ENCODE measurements at places on chromosomes 7 and 10.

GRCh38 chr10:131838966-131839742 lies 61.7 kb upstream of the PPP2R2D start:
- no peak for DNase-seq

GRCh38 chr10:76902949-76903348 lies 734.7 kb downstream of the KCNMA1 start:
- DNase-seq = no peak

GRCh38 chr10:104579136-104579535 lies 62.0 kb upstream of the SORCS3 start:
- no peak for DNase-seq

DNA sequence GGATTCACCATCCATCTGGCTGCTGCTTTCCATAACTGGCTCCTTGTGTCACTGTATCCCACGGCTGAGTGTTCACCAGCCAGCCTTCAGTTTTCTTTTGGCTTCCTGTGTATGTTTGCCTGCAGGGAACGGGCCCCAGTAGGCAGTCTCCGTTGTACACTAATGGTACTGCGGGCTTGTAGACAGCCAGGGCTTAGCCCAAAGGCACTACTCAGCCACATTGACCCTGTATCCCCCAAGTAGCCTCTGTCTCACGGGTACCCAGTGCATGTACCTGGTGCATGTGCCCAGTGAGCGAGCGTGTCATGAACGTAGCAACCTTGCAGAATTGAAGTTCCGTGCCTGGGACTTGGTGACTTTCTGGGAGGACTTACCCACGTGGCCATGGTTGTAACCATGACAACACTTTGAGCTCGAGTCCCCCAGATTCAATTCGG lies 6.1 kb downstream of the PFKFB3 start:
- DNase-seq = no peak

- DNase-seq = no peak
These were observed 348.6 kb downstream of the AUTS2 start for GRCh38 chr7:69946901-69947300.

- DNase-seq = peak; percentile 8
These were observed 11.3 kb downstream of the PI4K2A start for GRCh38 chr10:97651773-97652172.

GRCh38 chr7:106219170-106219569 lies 65.6 kb downstream of the NAMPT start:
- DNase-seq = no peak

DNA sequence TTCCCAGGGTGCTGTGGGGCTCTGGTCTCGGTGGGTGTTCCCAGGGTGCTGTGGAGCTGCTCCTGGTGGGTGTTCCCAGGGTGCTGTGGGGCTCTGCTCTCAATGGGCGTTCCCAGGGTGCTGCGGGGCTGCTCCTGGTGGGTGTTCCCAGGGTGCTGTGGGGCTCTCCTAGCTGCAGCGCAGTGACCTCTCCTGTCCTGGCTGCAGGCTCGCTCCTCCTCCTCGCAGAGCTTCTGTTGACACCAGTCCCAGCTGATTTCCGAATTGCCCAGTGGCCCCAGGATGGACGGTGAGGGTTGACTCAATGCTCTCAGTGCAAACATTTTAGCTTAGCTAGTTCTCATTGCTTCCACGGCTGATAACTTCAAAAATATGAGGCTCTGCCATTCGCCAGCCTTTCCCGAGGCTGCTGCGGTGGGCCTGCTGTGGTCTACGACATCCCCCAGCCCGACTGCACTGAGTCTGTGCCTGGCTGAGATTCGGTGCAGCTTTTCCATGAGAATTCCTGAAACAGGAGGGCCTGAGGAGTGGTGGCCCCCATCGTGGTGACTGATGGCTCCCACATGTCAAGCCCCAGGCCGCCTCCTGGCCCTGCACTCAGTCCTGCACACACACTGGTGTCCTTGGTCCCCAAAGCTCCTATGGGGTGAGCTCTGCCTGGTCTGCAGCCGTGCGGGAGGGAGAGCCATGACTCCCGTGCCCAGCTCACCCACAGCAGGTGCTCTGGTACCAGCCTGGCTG lies 58.3 kb upstream of the NKX6-2 start:
- DNase-seq = no peak

- DNase-seq = no peak
These were observed 1.6 kb downstream of the DENND11 start for GRCh38 chr7:141700296-141700847.

DNA sequence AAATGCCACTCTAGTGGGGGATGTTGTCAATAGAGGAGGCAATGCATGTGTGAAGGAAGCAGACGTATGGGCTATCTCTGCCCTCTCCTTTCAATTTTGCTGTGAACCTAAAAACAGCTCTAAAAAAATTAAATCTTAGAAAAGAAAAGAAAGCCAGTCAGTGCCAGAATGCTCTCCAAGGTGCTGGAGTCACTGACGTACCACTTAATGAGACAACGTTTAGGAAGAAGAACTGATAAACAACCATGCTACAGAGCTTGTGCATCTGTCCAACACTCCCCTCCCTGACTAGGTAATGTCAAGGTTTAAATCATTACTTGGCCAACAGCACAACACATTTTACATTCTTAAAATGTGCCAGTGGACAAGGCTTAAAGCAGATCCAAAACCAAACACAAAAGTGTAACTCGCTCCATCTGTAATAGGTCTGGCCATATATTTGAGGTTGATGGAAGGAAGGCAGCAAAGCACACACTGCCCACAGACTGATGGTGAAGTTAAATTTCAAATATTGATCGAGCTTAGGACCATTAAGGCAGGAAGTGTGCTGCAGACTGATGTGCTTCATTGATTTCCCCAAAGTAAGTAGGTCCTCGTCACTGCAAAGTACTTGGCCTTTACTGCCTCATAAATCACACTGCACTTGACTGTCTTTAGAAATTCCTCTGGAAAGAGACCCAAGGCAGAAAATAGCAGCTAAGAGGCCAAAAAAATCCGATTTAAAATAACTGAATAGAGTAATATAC lies 15.5 kb downstream of the ARMH3 start:
- no peak for DNase-seq

DNA sequence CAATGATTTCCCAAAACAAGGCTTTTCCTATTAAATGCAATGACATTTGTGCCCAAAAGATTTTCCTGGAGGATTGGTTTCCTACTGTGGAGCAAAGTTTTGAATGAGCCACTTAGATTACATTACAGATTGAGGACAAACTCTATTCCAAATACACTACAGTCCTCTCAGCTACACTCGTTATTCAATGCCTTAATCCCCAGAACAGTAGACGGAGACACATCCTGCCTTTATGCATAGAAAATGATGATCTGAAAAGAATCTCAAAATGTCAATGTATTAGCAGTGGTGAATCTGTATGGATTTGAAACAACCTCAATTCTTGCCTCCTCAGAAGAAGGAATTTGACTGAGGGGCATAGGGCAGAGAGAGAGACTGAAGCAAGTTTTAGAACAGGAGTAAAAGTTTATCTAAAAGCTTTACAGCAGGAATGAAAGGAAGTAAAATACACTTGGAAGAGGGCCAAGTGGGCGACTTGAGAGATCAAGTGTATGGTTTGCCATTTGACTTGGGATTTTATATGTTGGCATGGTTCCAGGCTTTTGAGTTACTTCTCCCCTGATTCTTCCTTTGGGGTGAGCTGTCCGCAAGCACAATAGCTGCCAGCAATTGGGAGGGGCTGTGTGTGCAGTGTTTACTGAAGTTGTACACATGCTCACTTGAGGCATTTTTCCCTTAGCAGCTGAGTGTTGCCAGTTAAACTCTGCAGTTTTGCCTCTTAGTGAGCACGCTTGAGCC lies 891.9 kb upstream of the MBL2 start:
- no peak for DNase-seq

- DNase-seq = peak; percentile 76
These were observed 24.0 kb downstream of the COL26A1 start for GRCh38 chr7:101386558-101387231.

- no peak for DNase-seq
These were observed 573.6 kb downstream of the DNAJB6 start for GRCh38 chr7:157910446-157910845.

DNA sequence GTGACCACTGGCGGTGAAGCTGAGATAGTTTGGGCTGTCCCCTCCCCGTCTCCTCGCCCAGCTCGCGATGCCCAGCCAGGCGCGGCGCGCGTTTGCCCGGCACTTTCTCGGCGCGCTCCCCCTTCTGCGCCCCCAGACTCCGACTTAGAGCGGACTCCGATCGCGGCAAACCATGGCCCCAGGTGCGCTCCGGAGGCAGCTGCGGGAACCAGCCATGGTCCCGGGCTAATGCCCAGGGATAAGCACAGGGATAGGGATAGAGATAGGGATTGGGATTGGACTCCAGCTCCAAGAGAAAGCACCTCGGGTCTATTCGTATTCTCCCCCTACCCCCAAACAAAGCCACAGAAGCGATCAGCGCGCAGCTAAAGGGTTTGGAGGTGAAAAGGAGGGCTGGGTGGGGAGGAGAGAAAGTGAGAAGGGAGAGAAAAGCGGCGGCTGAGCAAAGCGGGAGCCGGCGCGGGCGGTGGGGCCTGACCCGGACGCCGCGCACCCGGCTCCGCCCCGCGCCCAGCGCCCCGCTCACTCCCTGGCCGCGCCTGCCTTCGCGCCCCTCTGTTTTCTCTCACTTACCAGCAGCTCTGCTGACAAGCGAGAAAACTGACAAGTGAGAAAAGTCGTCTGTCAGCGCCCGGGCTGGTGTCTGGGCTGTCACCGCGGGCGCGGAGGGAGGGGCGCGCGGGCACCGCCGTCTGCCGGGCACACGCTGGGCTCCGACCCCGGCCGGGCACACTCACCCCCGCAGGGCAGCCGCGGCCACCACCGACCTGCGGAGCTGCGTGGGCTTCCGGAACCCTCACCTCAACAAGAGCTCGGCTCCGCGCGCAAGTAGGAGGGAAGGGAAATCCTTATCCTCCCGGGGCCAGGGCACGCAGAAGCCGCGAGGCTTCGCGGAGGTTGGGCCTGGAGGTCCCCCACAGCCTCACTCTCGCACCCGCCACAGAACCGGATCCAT lies at the start of gene PDE1C:
PDE1C (minus strand) TSS at position 2 of the 955 bp plus-strand sequence.
- DNase-seq = no peak

DNA sequence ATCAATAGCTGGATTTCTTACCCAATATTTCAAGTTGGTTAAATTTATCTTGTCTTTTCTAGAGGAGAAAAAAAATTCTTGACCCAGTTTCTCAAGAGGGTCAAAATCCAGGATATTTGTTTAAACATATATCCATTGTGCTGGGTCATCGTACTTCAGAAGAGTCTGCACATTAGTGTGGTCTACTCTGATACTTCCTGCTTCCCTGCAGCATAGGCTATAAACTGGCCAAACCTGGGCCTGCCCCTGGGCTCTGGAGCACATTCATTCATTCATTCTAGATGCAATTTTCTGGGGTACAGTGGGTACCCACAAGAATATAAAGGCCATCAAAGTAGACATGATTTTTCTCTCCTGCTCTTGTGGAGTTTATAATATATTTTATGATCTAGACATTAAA lies 142.1 kb upstream of the WNT16 start:
- DNase-seq = no peak

DNA sequence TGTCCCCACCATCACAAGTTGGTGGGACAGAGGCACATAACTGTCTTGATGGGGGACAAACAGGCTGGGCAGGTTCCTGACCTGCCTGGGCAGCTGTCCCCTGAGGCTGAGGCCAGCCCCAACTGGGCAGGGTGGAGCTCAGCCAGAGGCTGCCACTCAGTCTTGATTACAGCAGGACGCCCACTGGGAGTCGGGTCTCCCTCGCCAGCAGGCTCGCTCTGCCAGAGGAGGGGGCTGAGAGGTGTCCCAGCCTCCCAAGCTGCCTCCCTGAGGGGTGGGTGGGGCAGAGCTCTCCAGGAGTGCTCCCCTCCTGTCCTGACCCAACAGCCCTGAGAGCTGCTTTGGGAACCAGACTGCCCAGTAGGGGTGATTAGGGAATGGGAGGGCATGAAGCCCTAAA lies 1.8 kb upstream of the CAMK2G start:
- no peak for DNase-seq

GRCh38 chr10:105291571-105291970 lies 650.5 kb downstream of the SORCS3 start:
- DNase-seq = no peak

- no peak for DNase-seq
These were observed 88.4 kb upstream of the SAMD8 start for GRCh38 chr10:75023074-75023473.

GRCh38 chr10:69845574-69846292 lies 44.0 kb downstream of the COL13A1 start:
- peak; percentile 32 for DNase-seq

GRCh38 chr10:125154529-125154928 lies 5.8 kb downstream of the CTBP2 start:
- no peak for DNase-seq

- DNase-seq = no peak
These were observed 866 bp upstream of the SFMBT2 start for GRCh38 chr10:7411671-7412128.

DNA sequence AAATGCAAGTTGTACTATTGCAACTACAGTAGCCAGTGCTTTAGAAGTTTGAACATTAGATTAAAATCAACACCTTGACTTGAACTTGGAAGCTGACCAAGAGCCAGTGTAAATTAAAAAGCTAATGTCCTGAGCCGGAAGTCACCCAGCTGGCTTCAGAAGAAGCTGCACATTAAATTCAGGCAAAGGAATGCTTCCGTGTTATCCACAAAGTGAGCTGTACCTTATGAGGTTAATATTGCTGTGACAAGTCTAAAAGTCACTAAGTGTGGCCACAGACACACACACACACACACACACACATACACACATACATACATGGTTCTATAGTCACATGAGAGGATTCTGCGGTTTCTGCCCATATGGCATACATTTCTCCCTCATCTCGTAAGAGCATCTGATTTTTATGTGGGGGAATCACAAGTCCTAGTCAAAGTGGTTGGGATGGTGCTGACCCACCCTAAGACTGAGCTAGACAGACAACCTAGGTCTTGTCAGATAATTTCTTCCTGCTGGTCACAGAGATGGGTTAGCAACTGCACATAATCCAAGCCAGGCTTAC lies 612.9 kb downstream of the SORCS1 start:
- peak; percentile 5 for DNase-seq

- no peak for DNase-seq
These were observed 26.9 kb downstream of the CRHR2 start for GRCh38 chr7:30655096-30655970.

GRCh38 chr7:37675749-37676148 lies 7.8 kb upstream of the GPR141 start:
- DNase-seq = no peak

DNA sequence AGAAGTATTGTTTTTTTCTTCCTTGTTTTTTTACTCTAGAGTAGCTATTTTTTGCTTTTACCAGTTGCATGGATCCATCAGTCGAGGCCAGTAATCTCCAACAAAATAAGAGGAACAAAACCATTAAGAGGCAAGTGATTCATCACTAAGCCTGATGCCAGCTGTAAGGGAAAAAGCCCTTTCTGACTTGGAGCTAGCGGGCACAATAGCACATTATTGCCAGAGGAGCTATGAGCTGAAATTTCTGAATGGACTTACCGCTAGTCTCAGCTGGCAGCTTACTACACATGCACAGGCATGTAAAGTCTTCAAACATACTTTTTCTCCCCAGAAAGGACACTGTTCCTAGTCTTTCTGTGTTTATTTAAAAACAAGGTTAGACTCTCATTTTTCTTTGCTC lies 41.6 kb upstream of the PTPRZ1 start:
- no peak for DNase-seq

DNA sequence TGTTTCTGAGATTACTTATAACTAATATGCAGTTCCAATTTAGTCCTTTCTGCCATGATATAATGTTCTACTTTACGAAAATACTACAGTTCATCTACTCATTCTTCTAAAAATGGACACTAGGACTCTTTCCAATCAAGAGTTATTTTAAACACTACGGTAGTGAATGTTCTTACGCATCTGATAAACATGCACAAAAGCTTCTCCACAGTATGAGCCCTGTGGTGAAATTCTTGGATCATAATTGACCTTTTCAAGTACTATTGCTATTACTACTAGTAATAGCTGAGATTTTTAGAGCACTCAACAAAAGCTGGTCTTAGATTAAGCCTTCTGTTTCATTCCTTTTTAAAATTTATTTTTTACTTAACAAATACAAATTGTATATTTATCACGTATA lies 106.4 kb downstream of the CH25H start:
- DNase-seq = no peak
